ENCODE measurements at places on chromosomes 11 and 22. TPM values are rescaled to one million over a fixed set of nuclear protein-coding genes. Genes with fewer than 3 reads are reported as not detected.

DNA sequence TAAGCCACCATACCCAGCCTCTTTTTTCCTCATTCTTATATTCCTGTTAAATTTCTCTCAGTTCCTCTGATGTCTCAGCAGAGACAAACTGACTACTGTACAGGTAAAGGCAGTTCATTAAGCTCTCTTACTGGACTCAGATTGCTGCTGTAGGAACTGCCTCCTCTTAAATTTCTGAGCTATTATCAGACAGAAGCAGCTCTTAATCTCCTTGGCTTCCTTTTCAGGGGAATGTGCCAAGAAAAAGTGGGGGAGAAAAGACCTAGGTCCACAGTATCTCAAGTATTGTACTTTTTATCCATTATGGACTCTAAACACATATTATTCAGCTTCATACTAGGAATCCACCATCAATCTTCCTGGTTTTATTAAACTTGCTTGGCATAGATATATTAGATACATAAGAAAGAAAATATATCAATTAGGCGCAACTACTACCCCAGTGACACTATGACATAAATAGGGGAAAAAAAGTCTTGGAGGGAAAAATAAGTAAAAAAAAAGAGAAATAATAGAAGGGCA is 26.1 kb downstream of the MRTFA start:
- H3K36me3 ChIP-seq, result no peaks in the 10 kb centered on the region
- no peak for DNase-seq
- no peak overlapping the region for H3K27ac ChIP-seq
- no peaks in the 10 kb centered on the region for H3K27me3 ChIP-seq
- no peak overlapping the region for H3K4me3 ChIP-seq

GRCh38 chr11:82718821-82719220 is 14.8 kb downstream of the FAM181B start:
- no peaks in the 10 kb centered on the region for H3K4me1 ChIP-seq
- peaks cover 3% of the 10 kb centered on the region for H3K27me3 ChIP-seq
- H3K4me3 ChIP-seq, result no peak overlapping the region
- no peak for DNase-seq

GRCh38 chr11:112343368-112344039 is 82.8 kb upstream of the PLET1 start:
- H3K4me1 ChIP-seq, result no peaks in the 10 kb centered on the region
- H3K4me3 ChIP-seq, result no peak overlapping the region
- no peaks in the 10 kb centered on the region for H3K36me3 ChIP-seq
- H3K27me3 ChIP-seq, result peaks cover 10% of the 10 kb centered on the region
- no peak for DNase-seq
- H3K27ac ChIP-seq, result no peak overlapping the region

DNA sequence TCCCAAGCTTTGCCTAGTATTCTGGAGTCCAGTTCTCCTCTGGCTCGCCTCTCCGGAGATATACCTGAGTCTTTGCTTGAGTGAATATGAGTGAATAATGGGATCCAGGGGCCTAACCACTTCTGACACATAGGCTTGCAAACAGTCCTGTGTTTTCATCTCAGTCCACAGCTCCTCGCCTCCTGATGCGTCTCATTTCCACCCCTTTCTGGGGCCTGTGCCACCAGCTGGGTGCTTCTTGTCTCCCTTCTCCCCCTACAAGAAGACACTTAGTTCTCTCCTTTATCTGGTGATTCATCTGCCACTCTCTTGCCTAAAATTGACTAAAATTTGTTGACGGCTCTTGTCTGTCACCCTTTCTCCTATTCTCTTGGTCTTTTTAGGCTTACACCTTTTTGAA is 44.6 kb downstream of the SFI1 start:
- no peaks in the 10 kb centered on the region for H3K4me1 ChIP-seq
- no peak for DNase-seq
- no peak overlapping the region for H3K27ac ChIP-seq
- no peaks in the 10 kb centered on the region for H3K36me3 ChIP-seq
- H3K27me3 ChIP-seq, result no peaks in the 10 kb centered on the region

GRCh38 chr22:25875461-25875860 is 133.5 kb downstream of the MYO18B start:
- H3K36me3 ChIP-seq, result no peaks in the 10 kb centered on the region
- no peak overlapping the region for H3K27ac ChIP-seq
- DNase-seq, result no peak
- no peaks in the 10 kb centered on the region for H3K4me1 ChIP-seq
- peaks cover 48% of the 10 kb centered on the region for H3K27me3 ChIP-seq
- H3K4me3 ChIP-seq, result no peak overlapping the region

DNA sequence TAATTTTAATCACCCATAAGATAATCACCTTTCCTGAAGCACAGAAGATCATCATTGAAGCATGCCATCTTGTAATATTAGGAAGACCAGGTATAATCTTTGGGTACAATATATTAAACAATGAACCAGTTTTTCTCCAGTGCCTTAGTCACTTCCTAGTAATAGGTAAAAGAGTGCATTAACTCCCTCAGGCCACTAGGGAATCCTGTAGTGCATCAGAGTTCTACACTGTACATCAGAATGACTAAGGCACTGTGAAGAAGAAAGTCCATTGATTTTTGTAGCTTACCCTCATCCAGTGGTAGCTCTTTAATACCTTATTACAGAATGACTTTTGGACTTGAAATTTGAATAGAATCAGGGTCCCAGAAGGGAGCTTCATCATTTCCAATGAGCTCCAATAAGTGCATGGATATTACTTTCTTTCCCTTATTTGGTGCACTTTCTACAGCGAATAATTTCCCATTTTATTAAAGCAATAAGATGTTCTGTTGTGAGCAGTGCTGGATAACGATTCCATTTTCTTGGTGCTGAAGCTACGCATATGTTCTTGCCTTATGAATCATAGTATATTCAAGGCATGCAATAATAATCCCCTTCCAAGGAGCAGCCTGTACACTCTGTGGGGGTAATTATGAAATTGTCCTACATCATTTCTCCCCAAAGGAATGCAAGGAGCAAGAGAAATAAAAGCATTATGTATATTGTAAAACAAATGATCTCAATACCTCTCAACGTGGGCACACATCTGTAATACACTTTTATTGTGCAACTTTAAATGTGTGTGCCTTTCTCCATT is 4.7 kb downstream of the C11orf87 start:
- DNase-seq, result no peak
- peaks cover 5% of the 10 kb centered on the region for H3K27me3 ChIP-seq
- no peak overlapping the region for H3K4me3 ChIP-seq
- no peak overlapping the region for H3K27ac ChIP-seq
- H3K4me1 ChIP-seq, result no peaks in the 10 kb centered on the region

- H3K27ac ChIP-seq, result no peak overlapping the region
- no peak for DNase-seq
- H3K4me3 ChIP-seq, result no peak overlapping the region
- peaks cover 26% of the 10 kb centered on the region for H3K4me1 ChIP-seq
- no peaks in the 10 kb centered on the region for H3K36me3 ChIP-seq
- no peaks in the 10 kb centered on the region for H3K27me3 ChIP-seq
Observed at GRCh38 chr11:119722281-119722794, 6.7 kb downstream of the NECTIN1 start.

GRCh38 chr11:57203359-57203758 is 21.6 kb downstream of the LRRC55 start:
- no peak overlapping the region for H3K4me3 ChIP-seq
- no peaks in the 10 kb centered on the region for H3K4me1 ChIP-seq
- H3K36me3 ChIP-seq, result no peaks in the 10 kb centered on the region
- no peak for DNase-seq
- H3K27ac ChIP-seq, result no peak overlapping the region
- peaks cover 52% of the 10 kb centered on the region for H3K27me3 ChIP-seq

The CBX6 gene
- 136 TPM for total RNA-seq

The HSCB gene
- 10.0 TPM for total RNA-seq

The C11orf65 gene
- 1.9 TPM for total RNA-seq

The MRGPRF gene
- 0.50 TPM for total RNA-seq
